ENCODE measurements at places on chromosomes 12 and 14.

DNA sequence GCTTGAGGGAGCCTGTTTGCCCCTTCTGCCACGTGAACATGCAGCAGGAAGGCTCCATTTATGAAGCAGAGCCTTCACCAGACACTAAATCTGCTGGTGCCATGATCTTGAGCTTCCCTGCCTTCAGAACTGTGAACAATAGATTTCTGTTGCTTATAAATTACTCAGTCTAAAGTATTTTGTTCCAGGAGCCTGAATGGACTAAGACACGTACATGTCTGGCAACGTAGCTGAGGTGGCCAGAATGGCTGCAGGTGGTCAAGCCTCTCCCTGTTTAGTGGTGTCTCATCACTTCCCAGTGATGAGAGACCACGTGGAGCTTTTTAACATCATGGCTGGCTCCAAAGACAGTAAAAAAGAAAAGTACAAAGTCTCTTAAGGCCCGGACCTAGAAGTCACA lies 32.2 kb upstream of the SLC38A2 start:
- no peak for DNase-seq

DNA sequence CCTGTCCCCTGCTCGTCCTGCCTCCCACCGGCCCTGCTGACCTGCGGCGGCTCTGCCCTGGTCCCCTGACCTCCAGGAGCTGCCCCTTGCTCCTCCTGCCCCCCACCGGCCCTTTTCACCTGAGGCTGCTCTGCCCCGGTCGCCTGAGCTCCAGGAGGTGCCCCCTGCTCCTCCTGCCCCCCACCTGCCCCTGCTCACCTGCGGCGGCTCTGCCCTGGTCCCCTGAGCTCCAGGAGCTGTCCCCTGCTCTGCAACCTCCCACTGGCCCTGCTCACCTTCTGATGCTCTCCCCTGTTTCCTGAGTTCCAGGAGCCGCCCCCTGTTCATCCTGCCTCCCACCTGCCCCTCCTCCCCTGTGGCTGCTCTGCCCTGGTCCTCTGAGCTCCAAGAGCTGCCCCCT lies 101.3 kb downstream of the TMEM121 start:
- DNase-seq: no peak

- no peak for DNase-seq
Observed at GRCh38 chr12:45660330-45660729, 69.2 kb upstream of the ARID2 start.

DNA sequence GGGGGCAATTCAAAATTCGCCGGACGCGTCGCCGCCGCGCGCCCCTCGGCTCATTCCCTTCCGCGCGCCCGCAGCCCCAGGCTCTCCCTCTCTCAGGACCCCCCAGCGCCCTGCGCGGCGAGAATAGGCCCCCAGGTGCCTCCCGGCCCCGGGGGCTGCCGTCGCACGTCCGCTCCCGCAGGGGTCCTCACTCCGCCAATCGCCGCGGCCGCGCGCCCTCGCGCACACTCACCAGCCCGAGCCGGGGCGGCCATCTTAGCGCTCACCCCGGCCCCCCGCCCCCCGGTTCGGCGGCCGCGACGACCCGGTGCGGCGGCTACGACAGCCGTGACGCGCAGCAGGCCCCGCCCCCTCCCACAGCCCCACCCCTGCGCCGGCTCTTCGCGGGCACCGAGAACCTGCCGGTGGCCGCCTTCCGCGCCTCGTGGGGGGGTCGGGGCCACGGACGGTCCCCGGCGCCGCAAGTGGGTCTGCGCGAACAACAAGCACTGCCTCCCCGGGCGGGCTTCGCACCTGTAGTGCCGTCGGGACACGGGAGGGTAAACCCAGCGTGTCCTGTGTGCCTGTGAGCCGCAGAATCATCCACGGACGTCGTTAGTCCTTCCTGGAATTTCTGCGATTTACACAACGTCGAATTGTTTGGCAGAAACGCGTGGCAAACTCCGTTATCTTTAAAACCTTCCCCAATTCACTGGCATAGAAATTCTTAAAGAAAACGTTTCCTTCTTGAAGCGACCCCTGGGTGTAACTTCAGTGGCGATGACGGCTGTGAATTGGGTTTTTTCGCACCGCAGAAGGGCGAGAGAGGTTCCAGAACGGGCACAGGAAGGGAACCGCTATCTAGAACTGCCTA lies 2.5 kb downstream of the USP44 start:
- DNase-seq: no peak

- DNase-seq: no peak
Observed at GRCh38 chr12:2654741-2655140, 140.0 kb upstream of the FKBP4 start.

DNA sequence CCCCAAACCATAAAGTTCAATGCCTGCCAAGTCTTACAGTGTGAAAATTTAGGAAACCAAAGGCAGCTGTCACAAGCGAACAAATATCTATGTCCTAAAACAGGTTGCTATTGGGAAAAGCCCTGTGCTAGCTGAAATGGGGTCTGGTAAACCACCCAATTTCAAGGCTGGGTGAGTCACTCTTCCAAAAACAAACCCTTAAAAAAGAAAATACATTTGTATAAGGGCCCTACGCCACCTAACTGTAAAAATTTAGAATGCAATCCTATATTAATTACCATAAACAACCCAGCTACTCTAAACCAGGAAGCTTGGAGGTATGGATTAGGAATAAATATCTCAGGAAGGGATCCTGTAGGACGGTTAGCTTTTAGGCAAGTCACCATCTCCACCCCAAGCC lies 32.1 kb downstream of the PRMT8 start:
- no peak for DNase-seq
